ENCODE measurements at places on chromosomes 7 and 10. TPM values are rescaled to one million over a fixed set of nuclear protein-coding genes. Genes with fewer than 3 reads are reported as not detected.

The AKR1C2 gene
- total RNA-seq = 32.3 TPM

The PIP gene
- total RNA-seq = 0.32 TPM

The CRHR2 gene
- not detected for total RNA-seq

The OPALIN gene
- not detected for total RNA-seq

All from cardiac atrium fibroblast (primary cell).